Effector CD8-positive, alpha-beta T cell (primary cell): ENCODE measurements at places on chromosomes 12 and 14.

DNA sequence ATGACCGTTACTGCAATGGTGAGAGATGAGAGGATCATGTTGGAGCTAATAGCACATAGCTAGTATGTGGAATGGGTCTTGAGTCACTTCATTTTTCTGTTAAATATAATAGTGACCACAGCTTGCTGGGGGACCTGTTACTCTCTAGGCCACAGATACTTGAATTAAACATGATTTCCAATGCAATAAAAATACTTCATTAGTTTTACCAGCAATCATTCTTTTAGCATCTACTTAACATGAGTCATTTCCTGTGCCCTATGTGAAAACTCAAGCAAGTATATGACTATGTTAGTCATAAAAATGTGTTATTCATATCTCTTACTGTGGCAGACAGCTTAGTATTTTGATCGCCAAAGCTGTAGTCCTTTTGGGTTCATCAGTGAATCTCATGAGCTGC, 798.8 kb downstream of the SLC16A7 start:
- no peak for DNase-seq

DNA sequence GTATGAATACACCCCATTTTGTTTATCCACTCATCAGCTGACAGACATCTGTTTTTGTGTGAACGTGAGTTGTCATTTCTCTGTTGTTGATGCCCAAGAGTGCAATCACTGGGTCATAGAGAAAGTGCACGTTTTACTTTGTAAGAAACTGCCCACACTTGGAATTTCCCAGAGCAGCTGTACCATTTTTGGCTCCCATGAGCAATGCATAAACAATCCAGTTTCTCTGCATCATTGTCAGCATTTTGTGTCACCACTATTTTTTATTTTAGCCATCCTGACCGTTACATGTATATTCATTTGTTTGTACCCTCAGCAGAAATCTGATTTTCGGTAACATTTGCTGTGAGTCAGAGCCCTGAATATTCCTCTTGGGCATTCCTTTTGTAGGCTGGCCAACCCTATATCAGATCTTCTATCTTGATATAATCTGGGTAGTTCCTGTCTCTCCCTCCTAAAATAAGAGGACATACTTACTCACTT, 62.7 kb downstream of the RBM19 start:
- DNase-seq = no peak

DNA sequence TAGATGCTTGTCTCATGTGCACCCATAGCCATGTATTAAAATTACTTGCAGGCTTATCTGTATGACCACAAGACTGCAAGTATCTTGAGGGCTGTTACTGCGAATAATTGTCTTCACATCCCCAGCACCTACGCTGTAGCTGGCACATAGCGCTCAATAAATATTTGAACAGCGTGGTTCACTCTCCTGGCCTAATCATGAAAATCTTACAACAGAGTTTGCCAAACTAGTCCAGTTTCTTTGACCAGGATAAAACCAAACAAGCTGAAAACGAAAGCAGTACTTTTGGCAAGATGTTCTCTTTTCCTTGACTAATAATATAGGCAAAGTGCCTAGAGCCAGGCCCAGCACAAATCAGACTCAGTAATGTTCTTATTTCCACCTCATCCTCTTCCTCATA, 106.7 kb downstream of the RPS29 start:
- no peak for DNase-seq

GRCh38 chr14:86858591-86858990, 1134.4 kb downstream of the GALC start:
- no peak for DNase-seq

DNA sequence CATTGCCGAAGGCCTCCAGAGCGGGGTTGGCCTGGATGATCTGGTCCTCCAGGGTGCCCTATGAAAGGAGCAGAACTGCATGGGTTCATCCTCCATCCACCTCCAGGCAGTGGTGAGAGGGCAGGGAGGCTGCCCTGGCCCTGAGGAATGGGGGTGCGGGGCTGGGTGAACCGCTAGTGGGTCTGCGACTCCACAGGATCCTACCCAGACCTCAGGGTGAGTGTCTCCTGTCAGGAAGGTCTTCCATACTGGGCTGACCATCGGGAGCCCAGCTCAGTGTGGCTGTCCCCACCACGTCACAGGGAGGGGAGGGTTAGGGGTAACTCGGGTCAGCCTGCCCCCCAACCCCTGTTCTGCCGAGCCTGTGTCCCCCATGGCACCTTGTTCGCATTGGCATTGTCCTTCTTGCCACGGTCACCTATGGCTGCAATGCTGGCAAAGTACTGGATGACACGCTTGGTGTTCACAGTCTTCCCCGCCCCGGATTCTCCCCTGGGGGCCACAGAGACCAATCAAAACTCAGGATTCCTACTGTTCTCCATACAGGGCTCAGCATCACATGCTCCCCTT, 3.7 kb downstream of the MYH6 start:
- no peak for DNase-seq

DNA sequence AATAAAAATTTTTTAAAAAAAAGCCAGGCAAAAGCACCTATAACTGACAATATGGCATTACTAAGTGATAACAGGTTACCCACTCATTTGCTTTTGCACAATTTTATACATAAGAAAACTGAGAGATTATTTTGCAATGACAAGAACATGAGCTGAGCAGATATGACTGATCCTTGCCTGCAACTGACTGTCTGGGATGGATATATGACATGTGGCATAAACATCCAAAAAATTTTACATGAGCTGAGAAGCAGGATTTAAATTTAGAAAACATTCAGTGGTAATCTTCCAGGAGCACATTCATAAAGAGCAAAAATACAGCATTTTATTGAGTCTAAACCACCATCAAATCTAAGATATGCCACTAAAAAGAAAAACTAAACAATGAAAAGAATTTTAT, 125.3 kb upstream of the TMEM233 start:
- no peak for DNase-seq

GRCh38 chr14:53048631-53049030, 97.8 kb upstream of the FERMT2 start:
- DNase-seq = no peak

GRCh38 chr12:88052686-88053085, 23.5 kb upstream of the C12orf50 start:
- no peak for DNase-seq

GRCh38 chr14:20460458-20461224, 593 bp downstream of the PIP4P1 start:
- peak; percentile 64 for DNase-seq

DNA sequence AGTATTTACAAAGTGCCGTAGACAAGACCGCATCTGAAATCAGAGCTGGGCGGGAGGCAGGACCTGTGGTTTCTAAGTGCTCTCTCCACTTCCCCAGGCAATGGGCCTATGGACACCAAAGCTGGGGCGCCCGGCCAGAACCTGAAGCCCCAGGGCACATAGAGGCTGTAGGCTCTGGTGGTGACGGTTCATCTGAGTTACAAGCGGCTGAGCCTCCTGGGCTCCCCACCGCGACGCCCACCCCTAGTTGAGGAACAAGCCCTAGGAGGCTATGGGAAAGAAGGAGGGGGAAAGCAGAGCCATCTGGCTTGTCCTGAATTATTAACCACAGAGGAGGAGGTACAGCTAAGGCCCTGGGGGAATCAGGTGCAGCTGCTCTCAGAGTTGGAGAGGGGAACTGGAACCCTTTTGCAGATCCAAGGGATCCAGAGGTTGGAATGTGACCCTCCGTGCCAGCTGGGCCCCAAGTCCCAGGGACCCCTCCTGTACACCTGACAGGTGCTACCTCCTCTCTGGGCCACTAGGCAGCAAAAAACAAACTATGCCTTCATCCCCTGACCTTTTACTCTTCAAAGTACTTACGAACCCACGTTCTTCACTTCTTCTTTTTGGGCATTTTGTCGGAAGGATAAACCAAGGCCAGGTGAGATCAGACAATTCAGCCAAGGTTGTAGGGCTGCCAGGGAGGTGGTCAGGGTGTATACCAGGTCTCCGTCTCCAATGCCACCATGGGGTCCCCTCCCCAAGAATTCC, 77.2 kb downstream of the ARL6IP4 start:
- DNase-seq = no peak

GRCh38 chr12:25186788-25187402, 8.1 kb downstream of the DNAI7 start:
- no peak for DNase-seq

DNA sequence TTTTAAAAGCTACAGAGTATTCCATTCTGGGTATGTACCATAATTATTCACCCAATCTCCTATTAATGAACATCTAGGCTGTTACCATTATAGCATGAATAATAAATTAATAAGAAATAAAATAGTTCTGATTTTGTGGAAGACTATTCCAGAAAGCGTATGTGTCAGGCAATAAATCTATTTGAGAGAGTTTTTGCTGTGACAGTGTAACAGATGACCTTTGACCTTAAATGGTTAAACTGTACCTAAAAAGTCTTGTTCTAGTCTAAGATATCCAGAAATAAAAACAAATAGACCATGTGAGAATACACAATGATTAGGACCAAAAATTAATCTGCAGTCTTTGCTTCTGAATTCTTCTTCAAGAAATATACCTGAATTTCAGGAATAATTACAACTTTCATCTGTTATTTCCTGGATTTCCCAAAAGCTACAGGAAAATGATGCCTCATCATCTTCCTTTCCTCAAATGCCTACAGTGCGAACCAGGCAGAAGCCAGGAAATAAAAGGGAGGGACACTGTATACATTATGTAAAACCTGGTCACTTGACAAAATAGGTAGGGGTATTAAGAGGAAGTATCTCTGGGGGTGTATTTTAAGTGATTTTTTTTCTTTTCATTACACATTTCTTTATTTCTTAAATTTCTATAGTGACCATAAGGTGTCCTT, 7.3 kb downstream of the TM7SF3 start:
- DNase-seq = no peak

GRCh38 chr12:77049767-77050353, 15.5 kb downstream of the E2F7 start:
- DNase-seq = no peak

- no peak for DNase-seq
These were observed 57.4 kb downstream of the TMTC1 start for GRCh38 chr12:29726321-29726692.
